Prostate gland (tissue), 2 donors: ENCODE measurements at places on chromosomes 2 and 18. TPM values are rescaled to one million over a fixed set of nuclear protein-coding genes. Genes with fewer than 3 reads are reported as not detected.

- no peaks in the 10 kb centered on the region for H3K4me1 ChIP-seq
- no peak overlapping the region for H3K4me3 ChIP-seq
- H3K36me3 ChIP-seq = no peaks in the 10 kb centered on the region
- no peak overlapping the region for H3K27ac ChIP-seq
These were observed 102.3 kb downstream of the NRXN1 start for GRCh38 chr2:50929661-50930060.

GRCh38 chr2:60045456-60045855, 508.0 kb downstream of the BCL11A start:
- no peaks in the 10 kb centered on the region for H3K4me1 ChIP-seq
- DNase-seq = no peak
- H3K27me3 ChIP-seq = no peaks in the 10 kb centered on the region
- H3K36me3 ChIP-seq = no peaks in the 10 kb centered on the region
- no peak overlapping the region for H3K27ac ChIP-seq

GRCh38 chr18:48023334-48024008, 93.0 kb upstream of the SMAD2 start:
- no peak overlapping the region for H3K4me3 ChIP-seq
- H3K27me3 ChIP-seq = peaks cover 6% of the 10 kb centered on the region
- peak; percentile 66 for DNase-seq

GRCh38 chr2:85095094-85095493, 38.1 kb upstream of the TCF7L1 start:
- no peak overlapping the region for H3K4me3 ChIP-seq
- no peak for DNase-seq
- H3K27ac ChIP-seq = no peak overlapping the region

- H3K4me3 ChIP-seq = no peak overlapping the region
- no peaks in the 10 kb centered on the region for H3K27me3 ChIP-seq
- DNase-seq = no peak
- H3K36me3 ChIP-seq = no peaks in the 10 kb centered on the region
- no peak overlapping the region for H3K27ac ChIP-seq
These were observed 94.9 kb downstream of the TMEM131 start for GRCh38 chr2:97900806-97901205.

DNA sequence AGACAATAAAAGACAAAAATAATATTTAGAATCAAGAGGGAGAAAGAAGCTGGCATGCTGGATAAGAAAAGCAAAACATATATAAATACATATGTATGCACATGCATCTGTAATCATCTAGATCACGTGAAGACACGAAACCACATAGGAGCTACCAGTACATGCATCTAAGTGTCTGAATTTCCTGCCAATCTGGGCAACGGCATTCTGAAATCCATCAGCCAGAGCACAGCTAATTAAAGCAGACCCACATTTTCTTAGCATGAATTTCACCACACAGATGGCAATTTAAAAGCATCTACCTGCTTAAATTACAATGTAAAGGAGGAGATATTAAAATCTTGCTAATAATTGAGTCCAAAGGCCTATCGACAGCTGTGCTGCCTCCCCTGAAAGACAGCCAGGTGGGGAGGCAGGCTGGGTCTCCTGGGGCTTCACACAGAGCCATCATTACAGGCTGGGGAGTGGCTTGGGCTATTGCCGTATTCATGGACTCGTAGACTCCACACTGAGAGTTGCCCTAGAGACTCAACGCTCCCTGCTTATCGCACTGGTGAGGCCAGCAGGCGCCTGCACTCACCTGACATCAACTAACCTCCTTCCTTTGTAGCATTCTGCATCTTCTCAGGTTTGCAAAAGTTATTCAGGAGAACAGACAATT, 272.5 kb upstream of the PXDN start:
- no peaks in the 10 kb centered on the region for H3K36me3 ChIP-seq
- H3K27me3 ChIP-seq = no peaks in the 10 kb centered on the region
- no peak overlapping the region for H3K4me3 ChIP-seq
- no peak for DNase-seq

GRCh38 chr2:235855011-235855410, 313.2 kb downstream of the GBX2 start:
- H3K27me3 ChIP-seq = no peaks in the 10 kb centered on the region
- DNase-seq = no peak
- no peak overlapping the region for H3K4me3 ChIP-seq
- H3K27ac ChIP-seq = no peak overlapping the region

DNA sequence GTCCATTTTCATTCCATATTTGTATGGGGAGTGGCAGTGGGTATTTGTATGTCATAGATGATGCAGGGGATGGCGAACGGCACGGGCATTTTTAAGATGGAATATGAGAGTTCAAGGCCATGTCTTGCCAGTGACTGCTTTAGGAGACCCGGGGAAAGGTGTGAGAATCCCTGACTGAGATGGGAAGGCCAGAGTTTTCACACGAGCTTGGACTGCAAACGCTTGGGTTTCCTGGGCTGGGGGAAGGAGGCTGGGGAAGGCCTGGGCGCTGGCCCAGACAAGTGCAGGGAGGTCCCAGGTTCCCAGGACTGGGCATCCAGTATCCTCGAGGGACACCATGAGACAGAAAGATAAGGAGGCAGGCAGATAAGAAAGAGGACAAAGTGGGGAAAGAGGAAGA, 35.2 kb downstream of the CNGA3 start:
- H3K27me3 ChIP-seq = no peaks in the 10 kb centered on the region
- H3K27ac ChIP-seq = no peak overlapping the region
- no peaks in the 10 kb centered on the region for H3K4me1 ChIP-seq
- DNase-seq = no peak
- no peaks in the 10 kb centered on the region for H3K36me3 ChIP-seq

- peaks cover 19% of the 10 kb centered on the region for H3K4me1 ChIP-seq
- DNase-seq = no peak
- no peaks in the 10 kb centered on the region for H3K27me3 ChIP-seq
- no peak overlapping the region for H3K4me3 ChIP-seq
- H3K27ac ChIP-seq = no peak overlapping the region
- no peaks in the 10 kb centered on the region for H3K36me3 ChIP-seq
These were observed 4.3 kb upstream of the MAB21L4 start for GRCh38 chr2:240900141-240900860.

DNA sequence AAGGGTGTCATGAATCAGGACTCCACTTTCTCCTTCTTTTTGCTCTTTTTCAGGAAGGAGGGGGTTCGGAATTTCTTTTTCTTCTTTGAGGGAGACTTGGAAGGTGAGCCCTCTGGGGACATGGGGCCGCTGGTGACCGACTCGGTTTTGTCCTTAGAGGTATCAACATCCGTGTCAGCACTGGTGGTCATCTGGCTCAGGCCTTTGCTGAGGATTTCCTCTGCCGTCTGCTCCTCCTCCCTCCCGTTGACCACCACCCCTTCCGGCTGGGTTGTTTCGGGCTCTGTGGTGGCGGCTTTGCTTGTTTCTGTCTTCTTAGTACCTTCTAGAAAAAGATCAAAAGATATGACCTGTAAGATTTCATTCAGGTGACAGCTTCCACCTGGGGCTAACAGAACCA, 104.6 kb downstream of the ADD2 start:
- no peak overlapping the region for H3K27ac ChIP-seq
- DNase-seq = no peak
- H3K4me1 ChIP-seq = no peaks in the 10 kb centered on the region

- H3K36me3 ChIP-seq = no peaks in the 10 kb centered on the region
- no peak for DNase-seq
- no peak overlapping the region for H3K4me3 ChIP-seq
- H3K27ac ChIP-seq = no peak overlapping the region
- no peaks in the 10 kb centered on the region for H3K27me3 ChIP-seq
These were observed 218.0 kb upstream of the KCNJ3 start for GRCh38 chr2:154480521-154480920.

GRCh38 chr2:53784436-53784835, 2.3 kb downstream of the ASB3 start:
- H3K27ac ChIP-seq = no peak overlapping the region
- H3K4me3 ChIP-seq = no peak overlapping the region
- H3K27me3 ChIP-seq = no peaks in the 10 kb centered on the region
- H3K4me1 ChIP-seq = peaks cover 5% of the 10 kb centered on the region

GRCh38 chr18:23824240-23824639, 135.0 kb downstream of the LAMA3 start:
- H3K27me3 ChIP-seq = no peaks in the 10 kb centered on the region
- DNase-seq = no peak
- no peaks in the 10 kb centered on the region for H3K4me1 ChIP-seq
- H3K36me3 ChIP-seq = no peaks in the 10 kb centered on the region
- no peak overlapping the region for H3K4me3 ChIP-seq
- no peak overlapping the region for H3K27ac ChIP-seq

DNA sequence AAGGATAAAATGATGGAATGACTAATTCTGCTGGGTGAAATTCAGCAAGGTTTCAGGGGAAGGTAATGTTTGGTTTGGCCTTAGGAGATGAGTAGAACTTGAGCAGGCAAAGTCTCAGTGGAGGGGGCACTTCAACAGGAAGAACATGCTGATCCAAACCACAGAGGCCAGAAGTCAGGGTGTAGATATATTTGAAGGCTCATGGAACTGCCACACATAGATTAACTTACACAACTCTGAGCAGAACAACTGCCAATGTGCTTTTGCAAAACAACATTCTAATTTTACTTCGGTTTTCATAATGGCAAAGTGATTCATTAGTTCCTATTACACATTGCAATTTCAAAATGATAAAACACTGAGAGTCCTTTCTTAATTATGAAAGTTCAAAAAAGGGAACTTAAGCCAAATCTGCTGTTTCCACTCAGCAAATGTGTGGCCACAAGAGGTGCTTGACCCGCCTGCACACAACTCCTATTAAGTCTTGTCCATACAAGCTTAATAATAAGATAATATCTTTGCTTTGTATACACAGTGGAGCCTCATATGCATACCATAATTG, 284.8 kb downstream of the MREG start:
- H3K4me1 ChIP-seq = no peaks in the 10 kb centered on the region
- no peak overlapping the region for H3K4me3 ChIP-seq
- H3K36me3 ChIP-seq = no peaks in the 10 kb centered on the region
- no peak overlapping the region for H3K27ac ChIP-seq
- no peaks in the 10 kb centered on the region for H3K27me3 ChIP-seq
- no peak for DNase-seq

- no peak overlapping the region for H3K4me3 ChIP-seq
- no peaks in the 10 kb centered on the region for H3K27me3 ChIP-seq
- peak; percentile 35 for DNase-seq
These were observed 19.1 kb upstream of the AFTPH start for GRCh38 chr2:64504774-64505720.

- H3K4me1 ChIP-seq = no peaks in the 10 kb centered on the region
- H3K27me3 ChIP-seq = no peaks in the 10 kb centered on the region
These were observed 68.2 kb downstream of the CCBE1 start for GRCh38 chr18:59628995-59629394.

DNA sequence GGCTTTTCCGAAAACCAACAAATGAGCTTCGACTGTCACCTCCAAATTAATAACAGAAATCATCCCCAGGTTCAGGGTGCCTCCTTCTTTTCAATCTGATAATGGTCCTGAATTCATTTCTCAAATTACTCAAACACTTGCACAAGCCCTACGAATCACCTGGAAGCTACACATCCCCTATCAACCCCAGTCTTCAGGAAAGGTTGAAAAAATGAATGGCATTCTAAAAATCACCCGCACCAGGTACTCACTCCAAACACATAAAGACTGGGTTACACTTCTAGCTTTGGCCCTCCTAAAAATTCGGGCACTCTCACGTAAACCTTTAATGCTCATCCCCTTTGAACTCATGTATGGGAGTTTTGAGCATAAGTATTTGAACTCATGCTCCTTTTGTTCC, 23.9 kb downstream of the EIF2AK2 start:
- no peaks in the 10 kb centered on the region for H3K36me3 ChIP-seq
- no peak overlapping the region for H3K27ac ChIP-seq
- H3K27me3 ChIP-seq = no peaks in the 10 kb centered on the region

DNA sequence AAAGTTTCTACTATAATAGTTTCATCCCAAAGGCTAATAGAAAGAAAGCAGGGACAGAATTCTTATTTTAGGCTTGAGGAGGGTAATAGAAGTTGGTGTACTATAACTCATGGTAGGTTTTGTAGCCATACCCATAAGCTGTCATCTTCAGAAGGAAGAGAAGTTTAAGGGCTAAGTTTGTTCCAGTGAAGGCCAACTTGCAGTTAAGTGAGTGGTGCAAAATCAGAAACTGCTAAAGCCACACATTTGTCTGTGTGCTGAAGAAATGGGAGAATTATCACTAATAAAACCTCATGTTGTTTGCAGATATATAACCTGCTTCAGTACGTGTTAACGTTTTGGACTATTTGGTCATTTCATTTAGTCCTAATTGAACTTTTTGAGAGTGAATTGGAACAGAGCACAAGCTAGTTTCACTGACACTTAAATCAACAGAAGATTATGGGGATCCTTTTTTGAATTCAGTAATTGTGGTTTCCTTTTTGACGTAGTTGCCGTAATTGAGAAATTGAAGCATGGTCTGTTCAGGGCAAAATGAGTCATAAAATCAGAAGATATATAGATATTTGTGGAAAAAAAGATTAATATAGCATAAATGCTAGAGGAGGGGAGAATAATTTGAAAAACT, 69.1 kb downstream of the PHLPP1 start:
- no peaks in the 10 kb centered on the region for H3K27me3 ChIP-seq
- H3K4me3 ChIP-seq = no peak overlapping the region

- no peak overlapping the region for H3K27ac ChIP-seq
- no peaks in the 10 kb centered on the region for H3K4me1 ChIP-seq
- no peak for DNase-seq
- H3K4me3 ChIP-seq = no peak overlapping the region
These were observed 430.1 kb downstream of the FBXO15 start for GRCh38 chr18:73717570-73717969.

GRCh38 chr2:11698009-11698922, 28.3 kb upstream of the NTSR2 start:
- H3K4me3 ChIP-seq = no peak overlapping the region
- no peaks in the 10 kb centered on the region for H3K36me3 ChIP-seq
- peak overlapping the region; percentile 59 for H3K27ac ChIP-seq
- H3K4me1 ChIP-seq = no peaks in the 10 kb centered on the region

DNA sequence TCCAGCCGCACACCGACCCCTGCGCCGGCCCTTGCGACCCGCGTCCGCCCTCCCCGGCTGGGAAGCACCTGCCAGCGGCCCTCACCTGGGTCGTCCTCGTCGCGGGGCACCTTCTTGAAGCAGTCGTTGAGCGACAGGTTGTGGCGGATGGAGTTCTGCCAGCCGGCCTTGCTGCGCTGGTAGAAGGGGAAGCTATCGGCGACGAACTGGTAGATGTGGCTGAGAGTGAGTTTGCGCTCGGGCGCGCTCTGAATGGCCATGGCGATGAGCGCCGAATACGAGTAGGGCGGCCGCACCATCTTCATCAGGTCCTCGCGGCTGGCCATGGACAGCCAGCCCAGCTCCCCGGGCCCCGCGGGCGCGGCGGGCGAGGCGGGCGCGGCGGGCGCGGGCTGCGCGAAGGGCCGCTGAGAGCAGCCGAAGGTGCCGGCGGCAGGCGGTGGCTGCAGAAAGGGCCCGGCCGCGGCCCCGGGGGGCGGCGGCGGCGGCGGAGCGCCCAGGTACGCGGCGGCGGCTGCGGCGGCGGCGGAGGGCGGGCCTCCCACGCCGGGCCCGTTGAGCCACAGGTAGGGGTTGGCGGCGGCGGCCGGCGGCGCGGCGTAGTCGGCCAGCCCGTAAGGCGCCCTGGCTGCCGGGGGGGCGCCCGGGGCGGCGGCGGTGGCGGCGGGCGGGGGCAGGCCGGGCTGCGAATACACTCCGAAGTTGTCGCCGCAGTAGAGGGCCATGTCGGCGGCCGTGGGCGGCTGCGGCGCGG, 505 bp downstream of the FOXI3 start:
- no peak overlapping the region for H3K27ac ChIP-seq
- peaks cover 5% of the 10 kb centered on the region for H3K27me3 ChIP-seq
- no peaks in the 10 kb centered on the region for H3K36me3 ChIP-seq

DOK6 gene
- total RNA-seq = 1.0 TPM

OR6B2 gene
- not detected for total RNA-seq
